A549 (cell line): ENCODE measurements at places on chromosomes 5 and 9.

- no peak for DNase-seq
These were observed 134.1 kb downstream of the RGS3 start for GRCh38 chr9:113597390-113598241.

- DNase-seq, result no peak
These were observed 140.1 kb upstream of the PPP1R26 start for GRCh38 chr9:135339378-135339973.

DNA sequence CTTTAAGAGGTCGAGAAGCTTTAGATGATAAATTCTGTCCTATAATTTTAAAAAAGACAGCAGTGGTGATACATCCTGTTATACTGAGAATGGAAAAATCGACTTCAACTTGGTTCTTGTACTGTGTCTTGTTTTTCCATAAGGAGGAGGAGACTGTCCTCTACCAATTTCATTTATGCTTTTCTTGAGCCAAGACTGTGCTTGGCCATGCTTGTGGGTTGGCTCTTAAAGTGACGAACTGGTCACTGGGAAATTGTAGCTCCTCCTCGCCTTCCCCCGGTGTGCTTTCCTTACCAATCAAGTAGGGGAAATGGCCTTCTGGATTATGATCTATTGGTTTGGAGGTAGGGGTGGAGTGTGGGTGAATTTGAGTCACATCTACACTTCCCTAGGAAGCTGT, 67.1 kb upstream of the HSPB3 start:
- DNase-seq, result no peak

GRCh38 chr5:1555011-1555807, 31.4 kb upstream of the LPCAT1 start:
- DNase-seq, result peak; percentile 81

DNA sequence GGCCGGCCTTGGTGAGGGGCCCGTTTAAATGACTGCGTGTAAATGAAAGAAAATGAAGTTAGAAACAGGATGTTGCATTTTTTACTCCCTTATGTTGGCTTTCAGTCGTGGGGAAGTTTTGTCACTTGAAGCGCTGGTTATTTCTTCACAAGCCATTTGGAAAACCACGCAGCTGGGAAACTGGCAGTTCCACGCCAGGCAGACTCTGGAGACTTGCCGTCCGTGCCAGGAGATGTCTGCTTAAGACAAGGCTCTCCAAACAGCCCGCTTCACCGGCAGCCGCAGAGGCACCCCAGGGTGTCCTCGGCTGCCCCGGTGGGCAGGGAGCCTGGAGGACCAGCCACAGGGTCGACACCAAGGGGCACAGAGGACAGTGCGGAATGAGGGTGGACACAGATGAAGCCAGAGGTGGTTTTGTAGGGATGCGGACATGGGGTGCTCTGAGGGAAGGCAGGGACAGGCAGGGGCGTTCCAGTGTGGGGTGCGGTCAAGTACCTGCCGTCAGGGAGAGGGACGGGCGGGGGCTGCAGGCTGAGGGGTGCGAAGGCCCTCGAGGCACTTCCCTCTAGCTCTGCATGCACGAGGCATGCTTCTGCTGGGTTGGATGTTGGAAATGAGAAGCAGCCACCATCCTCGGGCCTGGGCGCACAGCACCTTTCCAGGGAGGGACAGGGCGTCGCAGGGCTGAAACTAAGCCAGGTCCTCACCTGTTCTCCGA, 11.1 kb upstream of the AJM1 start:
- DNase-seq, result no peak

- DNase-seq, result no peak
These were observed 3.6 kb upstream of the DRD1 start for GRCh38 chr5:175447571-175447970.
